ENCODE measurements at places on chromosomes 11 and 22.
A peak's percentile ranks its signal among the peaks of the same experiment; 100 is the strongest.

GRCh38 chr11:70853068-70853769 lies 399.2 kb downstream of the SHANK2 start:
- DNase-seq = no peak

DNA sequence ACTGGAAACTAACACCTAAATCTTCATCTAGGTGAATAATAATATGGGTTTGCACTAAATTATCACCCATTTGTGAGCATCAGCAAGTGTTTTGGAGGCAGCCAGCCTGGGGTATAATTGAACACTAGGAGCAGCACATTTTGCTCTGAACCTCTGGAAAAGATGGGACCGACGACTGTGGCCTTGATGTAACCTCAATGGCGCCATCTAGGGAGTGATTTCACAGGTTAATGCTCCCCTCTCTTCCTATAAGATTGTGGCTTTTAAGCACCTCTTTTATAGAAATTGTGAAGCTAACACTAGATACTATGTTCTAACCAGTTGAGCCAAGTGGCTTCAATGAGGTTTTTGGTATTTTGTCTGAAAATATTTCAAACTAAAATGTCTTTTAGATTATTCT lies 203.7 kb downstream of the NELL1 start:
- no peak for DNase-seq

DNA sequence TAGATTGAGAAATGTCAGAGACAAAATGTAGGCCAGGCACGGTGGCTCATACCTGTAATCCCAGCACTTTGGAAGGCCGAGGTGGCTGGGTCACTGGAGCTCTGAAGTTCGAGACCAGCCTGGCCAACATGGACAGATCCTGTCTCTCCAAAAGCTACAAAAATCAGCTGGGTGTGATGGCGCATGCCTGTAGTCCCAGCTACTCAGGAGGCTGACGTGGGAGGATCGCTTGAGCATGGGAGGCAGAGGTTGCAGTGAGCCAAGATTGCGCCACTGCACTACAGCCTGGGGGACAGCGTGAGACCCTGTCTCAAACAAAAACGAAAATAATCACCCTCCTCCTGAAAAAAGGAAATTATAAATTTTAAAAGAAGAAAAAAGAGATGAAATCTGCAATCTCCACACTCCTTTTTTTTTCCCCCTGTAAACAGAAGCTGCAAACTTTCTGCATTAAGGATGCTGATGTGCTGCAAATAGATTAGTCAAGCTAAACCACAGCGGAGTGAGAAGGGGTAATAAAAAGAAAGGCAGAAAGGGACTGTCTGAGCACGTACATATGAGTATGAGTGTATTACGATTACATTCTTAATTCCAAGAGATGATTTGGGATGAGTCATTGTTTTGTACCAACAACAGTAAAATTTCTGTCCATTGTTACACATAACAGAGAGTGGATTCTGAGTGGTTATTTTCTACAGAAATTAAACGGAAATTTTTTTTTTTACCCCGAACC lies 87.3 kb downstream of the SIK3 start:
- no peak for DNase-seq

DNA sequence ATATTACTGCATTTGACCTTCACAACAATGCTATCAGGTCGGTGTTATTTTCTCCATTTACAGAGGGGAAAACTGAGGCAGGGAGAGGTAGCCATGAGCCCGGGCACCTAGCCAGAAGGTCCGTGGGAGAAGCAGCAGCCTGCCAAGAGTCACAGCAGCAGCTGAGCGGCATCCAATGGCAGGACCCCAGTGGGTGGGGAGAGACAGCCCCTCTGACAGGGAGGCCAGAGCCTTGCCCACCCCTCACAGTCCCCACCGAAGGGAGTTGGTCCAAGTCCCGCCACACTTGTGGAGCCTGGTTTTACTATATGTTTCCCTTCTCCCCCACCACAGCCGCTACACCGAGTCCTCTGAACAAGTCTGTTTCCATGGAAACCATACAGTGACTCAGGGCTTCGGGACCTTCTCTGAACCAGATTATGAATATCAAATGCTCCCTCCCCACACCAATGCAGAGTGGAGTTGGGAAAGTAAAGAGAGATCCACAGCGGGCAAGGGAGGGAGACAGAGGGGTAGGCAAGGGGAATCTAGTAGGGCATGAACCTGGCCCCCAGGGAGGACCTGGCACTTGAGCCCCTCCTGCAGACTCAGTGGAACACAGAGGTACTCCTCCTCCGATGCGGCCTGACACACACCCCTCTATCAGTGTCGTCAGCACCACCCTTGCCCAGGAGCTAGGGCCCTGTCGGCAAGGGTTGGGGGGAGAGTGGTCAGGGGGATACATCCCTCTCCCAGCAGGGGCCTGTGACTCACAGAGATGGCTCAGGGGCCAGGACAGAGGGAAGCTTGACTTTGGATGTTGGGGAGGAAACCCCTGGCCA lies 2.5 kb downstream of the CHST1 start:
- DNase-seq = peak; percentile 48

GRCh38 chr22:28795071-28795693 lies 5.2 kb downstream of the XBP1 start:
- DNase-seq = no peak

- no peak for DNase-seq
Observed at GRCh38 chr11:335779-336658, 15.4 kb upstream of the IFITM3 start.

- no peak for DNase-seq
Observed at GRCh38 chr22:38504731-38505540, 1.2 kb downstream of the DDX17 start.

GRCh38 chr22:47449508-47450270 lies 687.2 kb downstream of the TBC1D22A start:
- DNase-seq = no peak

GRCh38 chr11:976431-977160 lies 50.9 kb downstream of the AP2A2 start:
- DNase-seq = no peak

DNA sequence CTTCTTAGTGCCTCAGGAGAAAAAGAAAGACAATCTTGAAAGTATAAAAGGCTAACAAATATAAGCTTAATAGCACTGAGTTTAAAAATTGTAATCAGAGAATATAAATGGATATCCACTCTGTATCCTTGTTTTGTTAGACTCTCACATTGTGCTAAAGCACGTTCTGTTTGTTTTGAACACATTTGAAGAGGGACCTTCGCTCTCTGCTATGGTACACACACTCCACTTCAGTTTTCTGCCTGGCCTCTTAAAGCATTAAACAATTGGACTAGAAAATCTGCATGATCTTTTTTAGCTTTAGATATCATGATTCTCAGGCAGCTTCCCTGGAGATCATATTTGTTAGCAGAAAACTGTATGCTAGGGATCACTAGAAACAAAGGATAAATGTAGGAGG lies 40.3 kb upstream of the PGR start:
- no peak for DNase-seq

- DNase-seq = no peak
Observed at GRCh38 chr11:27710536-27710935, 10.3 kb upstream of the BDNF start.

GRCh38 chr22:35587447-35587870 lies 29.7 kb downstream of the MB start:
- no peak for DNase-seq

- DNase-seq = no peak
Observed at GRCh38 chr11:106424111-106424510, 346.6 kb downstream of the AASDHPPT start.

GRCh38 chr11:117930668-117931330 lies 1.6 kb upstream of the TMPRSS13 start:
- DNase-seq = no peak
